ENCODE measurements at places on chromosomes 12 and 14.

GRCh38 chr14:46920542-46920941 is 269.0 kb upstream of the RPL10L start:
- DNase-seq = no peak

- no peak for DNase-seq
Measured at GRCh38 chr14:26730929-26731618, 133.2 kb upstream of the NOVA1 start.

DNA sequence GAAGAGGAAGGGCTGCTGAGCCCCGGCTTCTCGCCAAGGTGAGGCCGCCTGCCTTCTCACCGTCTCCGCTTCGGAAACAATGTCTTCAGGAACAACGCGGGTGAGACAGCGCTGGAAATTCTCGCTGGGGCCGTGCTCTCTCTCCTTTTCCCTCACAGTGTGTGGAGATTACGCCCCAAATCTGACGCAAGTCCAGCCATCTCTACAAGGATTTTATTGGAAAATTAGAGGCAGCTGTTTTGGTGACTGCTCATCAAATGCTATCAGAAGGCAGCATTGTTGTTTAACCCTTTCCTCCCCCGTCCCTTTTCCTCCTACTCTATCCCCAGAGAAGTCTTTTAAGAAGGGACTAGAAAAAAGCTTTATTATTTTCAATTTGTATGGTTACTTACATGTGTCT is 53.5 kb downstream of the PIWIL1 start:
- DNase-seq = no peak

DNA sequence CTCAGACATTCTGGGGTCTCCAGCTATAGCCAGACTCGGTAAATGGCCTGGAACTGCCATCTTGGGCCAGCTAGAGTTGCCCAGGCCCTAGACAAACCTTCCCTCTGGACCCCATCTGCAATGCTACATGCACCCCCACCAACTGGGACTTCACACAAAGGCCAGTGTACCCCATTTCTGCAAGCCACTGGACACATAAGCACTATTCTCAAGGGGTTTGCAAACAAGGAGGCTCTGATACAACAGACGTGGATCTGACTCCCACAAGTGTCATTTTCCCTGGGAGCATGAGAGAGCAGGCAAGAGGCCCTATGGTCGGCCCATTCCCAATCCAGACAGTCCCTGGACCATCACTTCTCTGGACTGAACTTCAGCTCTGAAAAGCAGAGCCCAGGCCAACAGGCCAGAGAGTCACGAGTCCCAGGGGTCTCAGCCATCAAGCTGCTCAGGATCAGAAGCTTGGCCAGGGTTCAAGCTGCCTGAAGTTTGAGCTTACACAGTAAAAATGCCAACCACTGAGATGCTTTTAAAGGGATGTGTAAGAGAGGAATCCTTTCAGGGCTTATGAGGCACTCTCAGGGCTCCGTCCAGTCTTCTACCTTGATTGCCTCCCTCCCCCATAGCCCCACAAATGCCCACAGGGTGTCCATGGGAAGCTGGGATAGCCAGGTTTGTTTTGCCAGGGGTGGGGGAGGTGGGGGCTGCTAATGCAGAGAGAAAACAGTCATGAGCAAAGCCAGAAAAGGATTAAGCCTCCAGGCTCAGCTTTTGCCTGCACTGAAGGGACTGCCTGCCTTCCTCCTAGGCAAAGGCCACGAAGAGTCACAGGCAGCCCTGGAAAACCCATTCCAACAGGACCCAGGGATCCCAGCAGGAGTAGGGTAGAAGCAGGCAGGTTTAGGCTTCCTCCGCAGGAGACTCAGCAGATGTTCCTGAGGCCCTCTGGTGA is 31.7 kb upstream of the PNMA1 start:
- no peak for DNase-seq

- DNase-seq = no peak
Measured at GRCh38 chr12:67759829-67760228, 111.3 kb downstream of the DYRK2 start.

DNA sequence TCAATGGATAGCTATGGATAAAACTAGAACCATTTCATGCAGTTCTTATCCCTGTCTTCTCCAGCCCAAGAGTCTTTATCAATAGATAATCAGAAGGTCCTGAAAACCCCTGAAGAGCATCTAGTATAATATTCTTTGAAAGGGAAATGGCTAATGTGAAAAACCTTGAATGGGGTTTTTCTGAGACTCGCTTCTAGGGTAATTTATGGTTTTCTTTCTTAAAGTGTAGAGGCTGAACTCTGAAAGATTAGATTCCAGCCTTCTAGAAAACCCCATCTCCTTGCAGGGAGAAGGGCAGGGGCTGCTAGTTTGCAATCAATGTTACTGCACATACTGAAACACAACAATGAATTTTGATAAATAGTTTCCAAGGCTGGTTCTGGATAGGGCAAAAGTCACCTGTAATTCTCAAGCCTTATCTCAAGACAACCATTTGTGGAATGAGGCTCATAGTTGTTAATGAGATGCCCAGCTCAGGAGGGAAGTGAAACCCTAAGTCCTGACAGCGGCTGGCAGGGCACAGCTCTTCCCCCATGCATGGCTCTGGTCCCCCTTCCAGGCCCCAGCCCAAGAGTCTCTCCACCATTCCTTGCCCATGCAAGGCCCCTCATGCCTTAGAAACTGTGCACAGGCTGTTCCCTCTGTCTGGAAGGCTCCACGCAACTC is 33.7 kb upstream of the PYGL start:
- DNase-seq = no peak

GRCh38 chr12:125083072-125083471 is 17.8 kb downstream of the AACS start:
- no peak for DNase-seq

DNA sequence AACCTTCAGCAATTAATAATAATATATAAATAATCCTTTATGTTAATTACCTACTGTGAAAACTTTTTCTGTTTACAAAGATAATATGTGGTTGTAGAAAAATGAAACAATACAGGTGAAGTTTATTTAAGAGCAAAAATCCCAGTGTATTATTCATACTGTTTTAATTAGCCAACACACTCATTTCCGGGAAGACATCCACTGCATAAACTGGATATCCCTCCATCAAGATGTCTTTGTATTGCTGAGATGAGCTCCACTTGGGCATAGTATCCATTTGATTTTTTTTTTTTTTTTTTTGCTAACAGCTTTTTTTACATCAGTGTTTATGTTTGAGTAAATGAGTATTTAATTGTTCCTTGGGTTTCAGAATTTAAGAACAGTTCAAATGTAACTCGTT is 13.7 kb upstream of the DERA start:
- no peak for DNase-seq

- no peak for DNase-seq
Measured at GRCh38 chr12:115004470-115005146, 320.6 kb upstream of the TBX3 start.

- no peak for DNase-seq
Measured at GRCh38 chr12:124713041-124713435, 145.6 kb upstream of the NCOR2 start.

DNA sequence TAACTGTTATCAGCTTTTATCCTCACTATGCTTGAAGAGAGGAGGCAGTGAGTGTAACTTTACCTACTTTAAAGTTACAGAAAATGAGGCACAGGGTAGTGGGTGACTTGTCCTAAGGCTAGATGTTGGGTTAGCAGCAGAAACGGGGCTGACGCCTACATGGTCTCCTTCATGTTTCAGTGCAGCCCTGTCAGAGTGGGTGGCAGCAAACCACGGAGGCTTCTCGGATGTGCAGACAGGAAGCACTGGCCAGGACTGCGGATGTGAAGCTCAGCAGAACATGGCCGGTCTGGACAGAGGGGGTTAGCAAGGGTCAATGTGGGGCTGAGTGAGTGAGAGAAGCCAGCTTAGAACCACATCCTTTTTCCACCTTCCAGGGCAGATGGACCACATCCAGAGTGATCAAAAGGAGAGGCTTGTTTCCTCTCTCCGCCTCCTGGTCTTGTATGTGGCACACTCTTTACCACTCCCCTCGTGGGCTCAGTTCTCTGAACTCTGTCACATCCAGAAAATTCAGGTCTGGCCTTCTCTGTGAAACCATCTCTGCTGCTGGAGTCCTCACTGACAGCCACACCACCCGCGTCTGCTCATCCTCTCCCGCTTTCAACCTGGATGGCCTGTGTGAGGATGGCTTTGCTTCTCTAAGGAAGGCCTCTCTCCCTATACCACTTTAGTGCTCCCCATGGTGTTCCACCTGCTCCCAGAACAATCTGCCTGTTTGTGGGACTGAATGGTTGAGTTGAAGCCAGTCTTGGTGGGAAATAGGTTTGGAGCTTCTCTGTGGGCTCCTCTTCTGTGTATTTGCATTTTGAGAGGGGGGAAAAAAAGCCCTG is 14.1 kb downstream of the SUSD6 start:
- peak; percentile 30 for DNase-seq

DNA sequence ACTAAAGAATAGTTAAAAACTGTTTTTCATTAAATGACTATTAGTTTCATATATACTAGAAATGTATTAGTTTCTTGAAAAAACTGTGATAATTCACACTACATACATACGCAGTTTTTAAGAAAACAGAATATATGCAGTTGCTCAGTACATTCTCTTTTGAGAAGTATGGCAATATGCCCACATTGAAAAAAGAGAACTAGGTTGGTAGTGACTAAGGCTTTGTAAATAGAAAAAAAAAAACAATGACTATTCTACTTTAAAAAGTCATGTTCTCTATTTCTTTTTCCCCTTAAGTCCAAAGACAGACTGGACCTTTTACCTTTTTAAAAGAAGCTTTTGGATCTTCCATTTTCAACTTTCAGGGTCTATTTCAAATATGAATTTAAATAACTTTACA is 25.0 kb downstream of the SNX6 start:
- DNase-seq = no peak

DNA sequence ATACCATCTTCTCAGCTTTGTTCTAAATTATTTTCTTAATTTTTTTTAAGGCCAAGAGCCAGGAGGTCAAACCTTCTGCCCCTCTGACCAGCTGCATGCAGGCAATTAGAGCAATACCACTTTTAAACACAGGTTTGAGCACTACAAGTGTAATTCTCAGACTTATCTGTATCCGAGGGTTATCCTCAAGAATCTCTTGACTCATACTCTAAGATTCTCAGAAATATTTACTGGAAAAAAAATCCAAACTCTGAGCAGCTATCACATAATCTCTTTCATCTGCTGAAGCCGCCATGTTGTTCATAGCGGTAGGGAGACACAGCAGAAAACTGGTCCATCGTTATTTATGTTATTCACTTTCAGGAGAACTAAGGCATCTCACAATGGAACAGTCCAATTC is 27.4 kb upstream of the PTHLH start:
- no peak for DNase-seq

GRCh38 chr12:114152890-114153289 is 186.8 kb upstream of the RBM19 start:
- no peak for DNase-seq

- DNase-seq = no peak
Measured at GRCh38 chr12:27970401-27971120, 2.0 kb downstream of the PTHLH start.

GRCh38 chr12:116639765-116640164 is 80.6 kb downstream of the MAP1LC3B2 start:
- DNase-seq = no peak

GRCh38 chr14:73143003-73143402 is 6.7 kb downstream of the PSEN1 start:
- no peak for DNase-seq
